PC-3 (cell line): ENCODE measurements at places on chromosomes 7 and 10. TPM values are rescaled to one million over a fixed set of nuclear protein-coding genes. Genes with fewer than 3 reads are reported as not detected.

The RBM20 gene
- 0.40 and 1.3 TPM in 2 replicates for total RNA-seq

The CLCN1 gene
- total RNA-seq: 0.55 and 0.69 TPM in 2 replicates

DNA sequence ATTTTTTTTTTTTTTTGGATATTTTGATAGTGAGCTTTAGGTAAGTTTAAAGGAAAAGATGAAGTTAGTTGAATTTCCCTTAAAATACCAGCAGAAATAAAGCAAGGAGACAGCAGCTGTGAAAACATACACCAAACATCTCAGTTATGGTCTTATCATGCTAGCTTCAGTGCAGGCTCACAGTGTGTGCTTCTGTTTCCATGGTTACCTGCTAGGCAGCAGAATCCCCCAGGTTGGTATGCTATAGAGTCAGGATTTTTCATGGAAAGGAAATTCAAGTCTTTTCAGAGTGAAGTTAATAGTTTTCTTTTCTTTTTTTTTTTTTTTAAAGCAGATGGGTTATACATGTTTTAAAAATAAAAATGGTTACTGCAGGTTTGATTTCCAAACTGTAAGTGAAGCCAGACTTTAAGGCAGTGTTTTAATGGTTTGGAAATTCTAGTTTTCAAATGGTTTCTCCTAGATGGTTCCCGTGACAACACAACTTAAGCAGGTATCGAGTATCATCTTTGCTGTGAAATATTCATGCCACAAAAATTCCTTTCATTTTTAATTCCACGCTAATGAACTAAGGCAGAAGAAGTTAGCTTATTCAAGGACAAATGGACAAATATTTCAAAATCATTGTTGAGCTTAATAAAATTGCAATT lies 230.9 kb downstream of the BICC1 start:
- DNase-seq: no peak

DNA sequence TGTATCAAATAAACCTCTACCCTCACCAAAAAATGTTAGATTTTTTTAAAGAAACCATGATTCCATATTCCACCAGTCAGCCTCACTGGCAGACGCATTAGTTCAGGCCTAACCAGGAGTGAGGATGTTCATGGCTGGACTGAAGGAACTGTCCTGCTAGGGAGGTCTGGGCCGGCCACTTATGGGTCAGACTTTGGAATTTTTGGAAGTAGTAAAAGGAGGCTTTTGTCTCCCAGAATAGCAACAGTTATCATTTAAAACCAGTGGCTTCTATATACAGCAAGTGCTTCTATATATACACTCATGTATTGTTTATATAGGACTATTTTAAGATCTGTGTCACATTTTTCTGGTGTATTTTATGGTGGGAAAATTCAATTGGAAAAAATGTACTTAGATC lies 120.5 kb downstream of the CNNM2 start:
- no peak for DNase-seq

- peak; percentile 99 for DNase-seq
Observed at GRCh38 chr10:33193701-33194521, 140.6 kb downstream of the NRP1 start.

DNA sequence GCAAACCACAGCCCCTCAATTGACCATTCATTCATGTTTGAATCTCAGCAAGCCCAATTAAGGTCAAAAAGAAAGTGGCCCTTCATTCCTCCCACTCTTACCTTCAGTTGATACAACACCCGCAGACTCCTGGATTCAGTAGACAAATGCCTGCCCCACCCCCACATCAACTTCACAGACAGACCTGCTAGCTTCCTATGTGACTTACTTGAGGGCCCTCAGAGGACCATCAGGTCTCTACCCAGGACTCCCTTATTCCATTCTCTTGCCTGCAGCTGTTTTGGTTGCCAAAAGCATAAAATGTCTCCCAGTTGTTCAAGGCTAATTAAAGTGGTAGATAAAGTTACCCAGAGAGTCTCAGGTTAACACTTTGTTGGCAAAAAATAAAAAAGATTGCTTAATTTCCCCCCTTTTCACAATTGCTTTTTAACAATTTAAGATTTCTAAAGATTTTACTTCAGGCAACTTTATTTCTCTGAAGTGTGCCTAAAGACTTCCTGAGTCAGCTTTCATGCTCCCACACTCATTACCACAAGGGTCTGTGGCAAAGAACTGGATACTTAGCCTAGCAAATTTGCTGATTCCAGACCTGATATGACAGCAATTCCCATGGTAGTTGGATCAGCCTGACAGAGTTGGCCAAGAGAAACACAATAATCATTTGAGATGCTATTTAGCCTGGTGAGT lies 3.3 kb upstream of the MTERF1 start:
- DNase-seq: no peak

GRCh38 chr10:60305380-60305892 lies 84.2 kb downstream of the ANK3 start:
- DNase-seq: no peak

GRCh38 chr10:21726601-21727225 lies 192.7 kb downstream of the MLLT10 start:
- peak; percentile 39 for DNase-seq

The PIK3AP1 gene
- total RNA-seq: 3.7 and 4.7 TPM in 2 replicates

DNA sequence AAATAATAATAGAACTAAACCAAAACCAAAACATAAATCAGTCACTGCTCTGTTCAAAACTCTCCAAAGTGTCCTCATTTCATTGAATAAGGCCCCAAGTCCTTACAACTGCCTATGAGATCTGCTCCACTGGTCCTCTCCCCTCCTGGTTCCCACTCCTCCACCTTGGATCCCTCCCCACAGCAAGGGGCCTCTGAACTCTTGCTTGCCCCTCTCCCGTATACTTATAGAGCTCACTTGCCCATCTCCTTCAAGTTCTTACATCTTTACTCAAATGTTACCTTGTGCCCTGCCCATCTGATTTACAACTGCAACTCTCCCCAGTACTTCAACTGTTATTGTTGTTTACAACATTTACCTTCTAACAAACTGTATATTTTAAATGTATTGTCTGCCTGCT lies 819 bp downstream of the POLD2 start:
- DNase-seq: no peak

DNA sequence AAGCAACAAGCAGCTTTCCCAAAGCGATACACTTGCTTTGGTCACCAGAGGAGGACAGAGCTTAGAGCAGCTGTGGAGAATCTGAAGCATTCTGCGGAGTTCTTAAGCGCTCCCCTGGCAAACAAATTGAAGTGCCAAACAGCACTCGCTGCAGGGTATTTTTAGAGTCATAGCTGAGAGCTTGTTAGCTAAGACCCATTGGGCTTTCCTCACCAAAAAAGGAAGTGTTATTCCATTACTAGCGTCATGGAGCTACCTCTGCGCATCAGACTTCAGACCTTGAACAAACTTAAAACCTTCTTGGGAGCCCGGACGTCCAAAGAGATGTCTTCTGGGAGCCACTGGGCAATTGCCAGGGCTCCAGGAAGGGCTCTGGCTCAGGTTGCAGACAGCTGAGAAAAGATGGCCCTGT lies 23.2 kb upstream of the BMPR1A start:
- DNase-seq: no peak
